Cardiac septum (tissue), 1 donor: ENCODE measurements at places on chromosomes 2 and 18. TPM values are rescaled to one million over a fixed set of nuclear protein-coding genes. Genes with fewer than 3 reads are reported as not detected.
A peak's percentile ranks its signal among the peaks of the same experiment; 100 is the strongest.

GLI2 gene
- total RNA-seq = 1.8 TPM

DNA sequence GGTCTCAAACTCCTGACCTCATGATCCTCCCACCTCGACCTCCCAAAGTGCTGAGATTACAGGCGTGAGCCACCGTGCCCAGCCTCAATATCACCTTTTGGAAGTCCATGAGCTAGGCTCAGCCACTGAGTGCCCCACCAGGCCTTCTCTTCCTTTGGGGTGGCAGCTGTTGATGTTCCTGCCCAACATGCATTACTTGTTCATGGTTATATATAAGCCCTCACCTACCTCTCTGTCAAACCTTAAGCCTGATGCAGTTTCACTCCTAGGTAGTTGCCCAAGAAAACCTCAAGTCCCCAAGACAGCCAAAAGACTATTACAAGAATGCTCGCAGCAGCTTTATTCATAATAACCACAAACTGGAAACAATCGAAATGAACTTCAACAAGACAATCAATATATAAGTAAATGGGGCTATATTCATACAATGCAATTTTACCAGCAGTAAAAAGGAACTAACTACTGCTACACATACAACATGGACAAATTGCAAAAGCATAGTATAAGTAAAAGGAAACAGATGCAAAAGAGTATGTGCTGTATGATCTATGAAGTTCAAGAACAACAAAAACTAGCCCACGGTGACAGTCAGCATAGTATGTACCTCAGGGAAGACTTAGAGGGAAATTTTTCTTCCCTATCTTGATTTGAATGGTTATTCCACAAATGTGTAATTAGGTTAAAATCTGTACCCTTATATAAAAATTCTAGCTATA is 59.6 kb upstream of the REL start:
- DNase-seq = no peak

GRCh38 chr2:149931486-149931885 is 343.9 kb upstream of the MMADHC start:
- DNase-seq = no peak

CCDC74A gene
- total RNA-seq = 1.1 TPM

- DNase-seq = no peak
Observed at GRCh38 chr18:69250305-69251151, 150.2 kb upstream of the DOK6 start.

SP5 gene
- total RNA-seq = 0.92 TPM

DNA sequence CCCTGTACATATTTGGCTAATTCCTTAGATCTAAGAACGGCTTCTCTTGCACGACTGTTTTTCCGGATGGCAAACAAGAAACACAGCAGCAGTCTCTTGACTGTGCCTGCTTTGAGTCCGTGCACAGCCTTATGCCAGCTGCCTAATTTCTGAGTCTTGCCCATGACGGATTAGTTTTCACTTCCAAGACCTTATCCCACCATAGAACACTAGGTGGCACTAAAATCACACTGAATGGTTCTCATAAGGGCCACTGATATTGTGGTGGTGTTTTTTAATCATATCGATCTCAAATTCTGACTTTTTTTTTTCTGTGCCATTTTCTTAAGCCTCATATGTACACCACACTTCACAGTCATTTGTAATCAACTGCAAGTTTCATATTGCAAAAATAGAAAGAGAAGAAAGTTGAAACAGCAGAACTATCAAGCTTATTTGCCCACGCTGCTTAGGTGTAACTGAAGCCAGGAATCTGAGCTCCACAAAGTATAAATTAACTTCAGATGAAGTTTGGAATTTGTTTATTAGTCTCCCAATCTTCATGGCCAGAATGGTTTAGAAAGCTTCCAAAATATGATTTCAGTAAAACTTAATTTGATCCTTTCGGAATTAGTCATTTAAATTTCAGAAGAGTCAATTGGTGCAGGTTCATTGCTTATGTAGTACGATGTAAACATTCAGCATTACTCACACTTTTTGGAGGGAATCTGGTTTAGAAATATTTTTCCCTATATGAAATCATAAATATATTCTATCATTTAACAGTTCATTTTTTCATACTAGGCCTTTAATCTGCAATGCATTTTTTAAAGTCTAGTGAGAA is 45.5 kb upstream of the SCN7A start:
- DNase-seq = no peak

GRCh38 chr18:73235491-73235890 is 367.7 kb upstream of the NETO1 start:
- DNase-seq = no peak

DNA sequence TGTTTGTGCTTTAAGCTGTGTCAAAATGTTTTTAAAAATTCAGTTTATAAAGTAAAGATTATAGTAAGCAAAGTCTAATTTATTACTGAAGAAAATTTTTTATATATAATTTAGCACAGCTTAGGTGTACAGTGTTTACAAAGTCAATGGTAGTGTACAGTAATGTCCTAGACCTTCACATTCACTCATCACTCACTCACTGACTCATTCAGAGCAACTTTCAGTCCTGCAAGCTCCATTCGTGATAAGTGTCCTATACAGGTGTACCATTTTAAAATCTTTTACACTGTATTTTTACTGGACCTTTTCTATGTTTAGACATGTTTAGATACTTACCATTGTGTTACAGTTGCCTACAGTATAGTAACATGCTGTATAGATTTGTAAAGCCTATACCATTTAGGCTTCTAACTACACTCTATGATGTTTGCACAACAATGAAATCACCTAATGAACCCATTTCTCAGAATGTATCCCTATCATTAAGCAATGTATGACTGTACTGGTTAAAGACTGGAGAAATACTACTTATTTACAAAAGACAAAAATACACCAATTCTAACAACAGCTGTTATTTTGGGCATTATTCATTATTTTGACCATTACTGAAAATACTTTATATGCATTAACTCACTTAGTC is 95.1 kb downstream of the STRN start:
- DNase-seq = no peak

LANCL1 gene
- 50.8 TPM for total RNA-seq

GRCh38 chr2:191051825-191052778 is 38.1 kb upstream of the STAT1 start:
- no peak for DNase-seq

BCL11A gene
- total RNA-seq = 16.9 TPM

- DNase-seq = no peak
Observed at GRCh38 chr2:212814941-212815340, 276.3 kb upstream of the ERBB4 start.

DPP4 gene
- 3.4 TPM for total RNA-seq

DNA sequence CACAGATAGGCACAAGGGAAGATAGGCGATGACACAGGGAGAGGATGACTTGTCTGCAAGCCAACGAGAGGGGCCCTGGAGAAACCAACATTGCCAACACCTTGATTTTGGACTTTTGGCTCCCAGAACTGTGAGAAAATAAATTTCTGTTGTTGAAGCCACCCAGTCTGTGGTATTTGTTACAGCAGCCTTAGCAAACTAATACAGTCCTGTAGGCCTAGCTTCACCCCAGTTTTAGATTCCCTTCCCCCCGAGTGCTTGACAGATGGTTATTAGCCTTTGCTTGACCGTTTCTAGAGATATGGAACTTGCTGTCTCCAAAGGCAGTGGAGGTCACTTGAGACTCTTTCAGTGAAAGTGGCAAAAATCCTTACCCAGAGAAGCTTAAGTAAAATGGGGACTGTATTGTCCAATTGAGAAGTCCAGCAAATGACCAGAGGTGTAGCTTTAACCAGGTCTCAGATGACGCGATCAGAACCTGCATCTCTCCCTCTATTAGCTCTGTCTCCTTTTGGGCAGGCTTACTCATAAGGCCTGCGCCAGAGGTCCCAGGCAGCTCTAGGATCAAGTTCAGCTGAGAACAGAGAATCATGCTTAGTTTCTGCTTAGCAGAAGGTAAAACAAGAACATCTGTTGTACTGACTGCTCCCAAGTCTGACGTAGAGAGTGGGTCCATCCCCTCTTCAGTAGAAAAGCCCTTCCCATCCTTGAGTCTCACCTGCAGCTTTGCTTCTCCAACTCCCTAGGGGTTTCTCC is 50.4 kb downstream of the MFSD6 start:
- no peak for DNase-seq

DNA sequence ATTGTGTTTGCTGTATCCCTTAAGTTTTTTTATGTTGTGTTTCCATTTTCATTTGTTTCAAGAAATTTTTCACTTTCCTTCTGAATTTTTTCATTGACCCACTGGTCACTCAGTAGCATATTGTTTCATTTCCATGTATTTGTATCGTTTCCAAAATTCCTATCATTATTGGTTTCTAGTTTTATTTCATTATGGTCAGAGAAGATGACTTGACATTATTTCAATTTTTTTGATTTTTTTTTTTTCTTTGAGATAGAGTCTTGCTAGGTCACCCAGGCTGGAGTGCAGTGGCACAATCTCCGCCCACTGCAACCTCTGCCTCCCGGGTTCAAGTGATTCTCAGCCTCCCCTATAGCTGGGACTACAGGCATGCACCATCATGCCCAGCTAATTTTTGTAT is 11.3 kb upstream of the CAB39 start:
- DNase-seq = no peak

GRCh38 chr18:70384181-70384790 is 95.4 kb downstream of the SOCS6 start:
- DNase-seq = no peak

TPO gene
- 11.8 TPM for total RNA-seq

GRCh38 chr2:109209412-109209811 is 80.4 kb downstream of the SH3RF3 start:
- no peak for DNase-seq

SKA1 gene
- total RNA-seq = 0.13 TPM

DSC3 gene
- 0.65 TPM for total RNA-seq

RGPD3 gene
- total RNA-seq = 0.08 TPM

DNA sequence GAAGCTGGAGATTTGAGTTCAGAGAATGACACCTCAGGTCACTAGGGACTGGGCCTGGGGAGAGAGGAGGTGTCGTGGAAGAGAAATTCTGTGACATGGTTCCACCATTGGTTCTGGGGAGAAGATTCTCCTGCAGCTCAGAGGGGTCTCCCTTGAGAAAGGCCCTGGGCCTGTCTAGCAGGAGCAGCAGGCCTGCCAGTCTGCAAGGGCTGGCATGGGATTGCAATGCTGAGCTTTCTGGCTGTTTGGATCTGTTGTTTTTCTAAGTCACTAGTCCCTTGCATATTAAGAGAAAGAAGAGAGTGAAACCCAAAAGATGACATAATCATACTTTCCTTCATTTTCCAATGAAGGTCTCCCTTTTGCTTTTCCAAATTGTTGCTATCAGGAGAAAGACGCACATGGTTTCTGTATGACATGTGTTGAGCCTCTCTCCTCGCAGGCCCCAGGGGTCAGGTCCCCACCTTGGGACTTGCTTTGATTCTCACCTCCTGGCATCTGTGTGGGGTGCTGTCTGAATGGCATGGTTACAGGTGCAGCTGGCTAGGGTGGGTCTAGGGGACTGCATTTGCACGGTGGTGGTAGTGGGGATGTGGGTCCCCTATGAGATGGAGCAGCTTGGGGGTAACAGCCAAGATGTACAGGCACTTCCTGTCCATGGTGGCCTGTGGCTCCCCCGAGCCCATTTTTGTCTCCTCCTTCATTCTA is 117.8 kb downstream of the GLI2 start:
- peak; percentile 63 for DNase-seq

ANO7 gene
- 3.4 TPM for total RNA-seq

GRCh38 chr18:32271672-32272208 is 81.9 kb downstream of the MEP1B start:
- no peak for DNase-seq

DNA sequence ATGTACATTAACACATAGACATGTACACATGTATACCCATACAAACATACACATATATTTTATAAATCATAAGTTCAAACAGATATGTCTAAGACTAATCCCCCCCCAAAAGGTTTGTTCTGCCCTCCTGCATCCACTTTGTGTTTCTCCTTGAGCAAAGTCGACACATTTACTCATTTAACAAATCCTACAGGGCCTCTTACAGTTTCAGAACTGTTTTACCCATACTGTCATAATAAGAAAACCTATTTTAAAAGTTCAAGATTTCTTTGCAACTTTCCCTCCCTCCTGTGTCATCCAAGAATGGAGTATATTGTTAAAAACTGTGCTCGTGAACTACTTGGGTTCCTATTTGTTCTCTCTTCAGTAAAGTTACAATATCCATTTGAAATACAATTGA is 166.7 kb downstream of the L3MBTL4 start:
- DNase-seq = no peak

DNA sequence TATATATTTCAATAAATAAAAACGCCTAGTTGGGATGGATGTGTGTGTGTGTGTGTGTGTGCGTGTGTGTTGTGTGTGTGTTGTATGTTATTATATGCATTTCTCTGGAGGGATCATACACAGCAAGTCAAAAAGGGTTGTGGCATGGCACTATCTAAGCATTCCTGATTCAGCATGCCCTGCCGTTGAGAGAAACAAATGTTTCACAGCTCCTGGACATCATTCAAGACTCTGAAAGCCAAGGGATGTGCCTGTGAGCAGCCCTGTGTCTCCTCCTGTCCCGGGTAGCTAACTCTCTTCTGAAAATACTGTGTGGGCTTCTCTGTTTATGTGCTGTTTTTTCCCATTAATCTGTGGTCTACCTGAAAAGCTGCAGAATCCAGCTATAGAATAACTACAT is 197.9 kb upstream of the SETBP1 start:
- no peak for DNase-seq

DNA sequence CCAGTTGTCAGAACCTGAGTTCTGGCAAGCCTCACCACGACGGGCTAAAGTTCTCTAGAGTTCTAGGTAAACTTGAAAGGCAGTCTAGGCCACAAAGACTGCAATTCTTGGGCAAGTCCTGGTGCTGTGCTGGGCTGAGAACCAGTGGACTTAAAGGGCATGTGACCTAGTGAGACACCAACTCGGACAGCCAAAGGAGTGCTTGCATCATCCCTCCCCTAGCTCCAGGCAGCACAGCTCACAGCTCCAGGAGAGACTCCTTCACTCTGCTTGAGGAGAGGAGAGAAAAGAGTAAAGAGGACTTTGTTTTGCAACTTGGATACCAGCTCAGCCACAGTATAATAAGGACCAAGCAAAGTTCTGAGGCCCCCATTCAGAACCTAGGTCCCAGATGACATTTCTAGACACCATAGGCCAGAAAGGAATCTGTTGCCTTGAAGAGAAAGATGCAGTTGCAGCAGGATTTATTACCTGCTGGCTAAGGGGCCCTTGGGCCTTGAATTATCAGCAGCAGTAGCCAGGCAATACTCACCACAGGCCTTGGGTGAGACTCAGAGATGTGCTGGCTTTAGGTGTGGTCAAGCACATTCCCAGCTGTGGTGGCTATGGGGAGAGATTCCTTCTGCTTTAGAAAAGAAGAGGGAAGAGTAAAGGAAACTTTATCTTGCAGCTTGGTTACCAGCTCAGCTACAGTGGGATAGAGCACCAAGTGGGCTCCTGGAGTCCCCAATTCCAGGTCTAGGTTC is 51.8 kb downstream of the UPP2 start:
- no peak for DNase-seq

DNA sequence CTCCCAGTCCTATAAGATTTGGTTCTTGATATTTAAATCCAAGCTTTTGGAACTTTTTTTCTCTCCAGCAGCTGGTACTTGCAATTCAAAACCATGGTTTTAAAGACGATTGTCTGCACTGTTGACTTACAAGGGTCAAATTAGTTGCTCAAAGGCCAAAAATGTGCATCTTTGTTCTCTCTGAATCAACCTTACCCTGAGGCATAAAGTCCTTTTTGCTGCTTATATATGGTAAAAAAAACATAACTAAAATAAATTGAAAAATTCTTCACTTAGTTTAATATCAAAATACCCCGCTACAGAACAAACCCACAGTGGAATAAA is 592.7 kb downstream of the XIRP2 start:
- no peak for DNase-seq
